Fibroblast of skin of left biceps (primary cell): ENCODE measurements at places on chromosomes 1 and 21.
A peak's percentile ranks its signal among the peaks of the same experiment; 100 is the strongest.

DNA sequence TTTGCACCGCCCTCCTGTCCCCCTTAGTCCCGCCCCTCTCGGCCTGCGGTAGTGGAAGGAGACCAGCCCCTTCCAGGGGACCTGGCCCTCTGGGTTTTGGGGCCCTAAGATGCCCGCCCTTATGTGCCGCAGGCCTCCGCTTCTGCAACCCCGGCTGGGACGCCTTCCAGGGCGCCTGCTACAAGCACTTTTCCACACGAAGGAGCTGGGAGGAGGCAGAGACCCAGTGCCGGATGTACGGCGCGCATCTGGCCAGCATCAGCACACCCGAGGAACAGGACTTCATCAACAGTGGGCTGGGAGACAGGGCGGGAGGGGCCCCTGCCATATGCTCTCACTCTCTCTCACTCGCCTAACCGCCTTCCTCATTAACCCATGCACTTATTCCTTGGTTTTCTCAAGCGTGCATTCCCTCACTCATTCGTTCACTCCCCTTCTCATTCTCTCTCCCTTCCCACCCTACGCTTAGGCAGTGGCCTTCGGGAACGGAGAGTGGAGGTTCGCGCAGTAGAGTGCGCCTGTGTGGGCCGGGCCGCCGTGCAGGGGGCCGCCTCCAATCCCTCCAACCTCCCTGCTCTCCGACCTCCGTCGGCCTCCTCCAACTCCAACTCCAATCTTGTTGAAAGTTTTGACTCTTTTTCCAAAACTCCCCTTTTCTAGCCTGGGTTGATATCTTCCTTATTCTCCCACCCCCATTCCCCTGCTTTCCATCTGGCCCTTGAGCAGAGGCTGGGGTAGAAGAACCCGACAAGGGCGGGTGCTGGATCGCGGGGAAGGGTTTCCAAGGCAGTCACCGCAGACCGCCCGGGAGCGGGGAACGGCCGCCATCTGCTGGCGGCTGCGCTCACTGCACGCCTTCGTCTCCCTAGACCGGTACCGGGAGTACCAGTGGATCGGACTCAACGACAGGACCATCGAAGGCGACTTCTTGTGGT, 15.2 kb downstream of the BCAN start:
- no peak for DNase-seq

DNA sequence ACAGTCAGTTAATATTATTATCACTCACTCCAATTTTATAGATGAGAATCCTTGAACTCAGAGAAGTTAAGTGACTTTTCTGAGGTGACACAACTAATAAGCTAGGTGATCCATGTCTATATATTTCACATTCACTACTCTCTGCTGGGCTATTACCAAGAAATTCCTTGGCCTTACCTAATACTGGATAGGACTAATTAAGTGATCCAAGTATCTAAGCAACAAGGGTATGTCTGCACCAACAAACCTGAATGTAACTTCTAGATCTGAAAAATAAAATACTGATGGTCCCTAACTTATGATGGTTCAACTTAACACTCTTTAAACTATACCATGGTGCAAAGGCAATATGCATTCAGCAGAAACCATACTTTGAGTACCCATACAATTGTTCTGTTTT, 14.8 kb upstream of the CASQ2 start:
- DNase-seq: no peak

GRCh38 chr1:220775240-220775853, 11.4 kb upstream of the MTARC1 start:
- no peak for DNase-seq

GRCh38 chr1:234724516-234725176, 114.7 kb upstream of the IRF2BP2 start:
- DNase-seq: no peak

- no peak for DNase-seq
Measured at GRCh38 chr1:12333036-12333785, 103.4 kb downstream of the VPS13D start.

GRCh38 chr1:224528900-224529299, 87.2 kb upstream of the CNIH3 start:
- no peak for DNase-seq

DNA sequence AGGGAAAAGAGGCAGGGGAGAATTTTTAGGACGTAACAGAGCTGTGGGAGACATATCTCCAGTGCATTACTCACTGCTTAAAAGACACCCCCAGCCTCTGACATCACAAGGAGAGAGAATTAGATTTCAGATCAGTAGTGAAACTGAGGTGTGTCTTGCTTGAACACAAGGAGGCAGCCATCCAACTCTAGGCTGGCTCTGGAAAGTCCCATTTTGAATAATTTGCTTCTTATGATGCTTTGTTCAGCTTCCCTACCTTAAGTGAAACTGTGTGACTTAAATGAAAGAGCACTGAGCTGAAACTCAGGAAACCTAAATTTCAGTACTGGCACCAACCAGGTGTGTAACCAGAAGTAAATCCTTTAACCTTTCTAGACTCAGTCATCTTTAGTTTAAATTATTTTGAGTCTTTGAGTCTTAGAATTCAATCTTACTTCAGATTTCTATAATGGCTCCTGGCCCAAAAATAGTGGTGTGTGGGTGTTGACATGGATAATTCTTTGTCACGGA, 251.6 kb upstream of the SGIP1 start:
- peak; percentile 55 for DNase-seq

DNA sequence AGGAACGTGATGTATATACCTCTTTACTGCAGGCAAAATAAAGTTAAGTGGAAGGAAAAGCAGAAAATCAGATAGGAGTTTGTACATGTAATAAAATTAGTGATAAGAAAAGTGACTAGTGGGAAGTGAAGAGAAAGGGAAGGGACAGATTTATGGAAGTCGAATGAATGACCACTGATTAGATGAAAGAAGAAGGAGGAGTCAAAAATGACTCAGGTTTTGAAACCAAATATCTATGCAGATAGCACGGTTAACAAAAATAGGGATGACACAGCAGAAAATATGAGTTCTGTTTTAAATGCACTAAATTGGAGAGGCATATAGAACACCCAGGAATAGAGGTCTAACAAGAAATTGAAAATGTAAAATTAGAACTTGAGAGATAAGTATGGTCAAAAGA, 128.0 kb downstream of the HMCN1 start:
- DNase-seq: no peak

- DNase-seq: no peak
Measured at GRCh38 chr1:115467196-115467595, 129.1 kb upstream of the NGF start.

DNA sequence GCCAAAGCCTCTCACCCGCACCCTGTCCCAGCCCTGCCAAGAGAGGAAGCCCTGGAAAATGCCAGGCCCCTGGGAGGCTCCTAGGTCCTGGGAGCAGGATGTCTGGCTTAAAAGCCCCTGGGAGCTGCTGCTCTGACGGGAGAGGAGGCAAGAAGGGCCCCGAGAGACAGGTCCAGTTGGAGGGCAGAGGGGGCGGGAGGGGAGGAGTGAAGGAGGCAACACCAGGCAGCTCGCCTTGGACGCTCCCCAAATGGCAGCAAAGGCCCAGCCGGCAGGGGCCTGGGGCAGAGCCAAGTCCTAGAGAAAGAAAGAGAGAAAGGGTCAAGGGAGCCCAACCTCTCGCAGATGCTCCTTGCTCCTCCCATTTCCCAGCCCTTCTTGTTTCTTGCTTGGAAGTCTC, 6.8 kb downstream of the ETV3L start:
- DNase-seq: no peak

DNA sequence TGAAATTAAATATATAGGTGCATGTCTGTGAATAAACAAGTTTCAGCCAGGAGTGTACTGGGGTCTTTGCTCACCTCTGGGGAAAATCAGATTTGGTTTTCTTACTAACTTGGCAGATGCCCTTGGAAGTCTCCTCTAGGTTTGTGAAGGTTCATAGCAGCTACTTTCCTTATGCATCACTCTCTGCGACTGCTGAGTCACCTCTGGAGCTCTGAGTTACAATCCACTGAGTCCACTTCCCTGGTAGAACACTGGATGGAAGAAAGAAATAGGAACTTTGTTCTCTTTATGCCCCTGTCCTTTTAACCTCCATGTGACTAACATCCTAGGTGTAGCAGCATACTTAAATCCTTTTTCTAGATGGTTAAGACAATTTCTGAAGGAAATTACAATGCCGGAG, 4.4 kb upstream of the FASLG start:
- DNase-seq: no peak

DNA sequence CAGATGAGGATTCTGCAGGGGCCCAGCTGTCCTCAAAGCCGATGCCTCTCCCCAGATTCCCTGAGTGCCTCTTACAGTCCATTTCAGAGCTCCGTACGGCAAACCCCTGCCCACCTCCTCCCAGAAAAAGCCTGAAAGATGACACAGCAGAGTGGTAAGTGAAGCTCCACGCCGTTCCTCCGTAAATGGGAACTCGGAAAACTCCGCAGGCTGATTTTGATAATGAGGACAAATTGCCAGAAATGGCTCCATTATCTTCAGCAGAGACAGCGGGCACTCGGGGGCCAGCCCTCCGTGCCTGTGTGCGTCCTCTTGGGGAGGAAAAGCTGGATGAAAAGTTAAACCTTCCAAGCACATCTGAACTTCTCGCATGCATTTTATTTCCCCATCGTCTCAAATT, 81.1 kb downstream of the NPHP4 start:
- no peak for DNase-seq

DNA sequence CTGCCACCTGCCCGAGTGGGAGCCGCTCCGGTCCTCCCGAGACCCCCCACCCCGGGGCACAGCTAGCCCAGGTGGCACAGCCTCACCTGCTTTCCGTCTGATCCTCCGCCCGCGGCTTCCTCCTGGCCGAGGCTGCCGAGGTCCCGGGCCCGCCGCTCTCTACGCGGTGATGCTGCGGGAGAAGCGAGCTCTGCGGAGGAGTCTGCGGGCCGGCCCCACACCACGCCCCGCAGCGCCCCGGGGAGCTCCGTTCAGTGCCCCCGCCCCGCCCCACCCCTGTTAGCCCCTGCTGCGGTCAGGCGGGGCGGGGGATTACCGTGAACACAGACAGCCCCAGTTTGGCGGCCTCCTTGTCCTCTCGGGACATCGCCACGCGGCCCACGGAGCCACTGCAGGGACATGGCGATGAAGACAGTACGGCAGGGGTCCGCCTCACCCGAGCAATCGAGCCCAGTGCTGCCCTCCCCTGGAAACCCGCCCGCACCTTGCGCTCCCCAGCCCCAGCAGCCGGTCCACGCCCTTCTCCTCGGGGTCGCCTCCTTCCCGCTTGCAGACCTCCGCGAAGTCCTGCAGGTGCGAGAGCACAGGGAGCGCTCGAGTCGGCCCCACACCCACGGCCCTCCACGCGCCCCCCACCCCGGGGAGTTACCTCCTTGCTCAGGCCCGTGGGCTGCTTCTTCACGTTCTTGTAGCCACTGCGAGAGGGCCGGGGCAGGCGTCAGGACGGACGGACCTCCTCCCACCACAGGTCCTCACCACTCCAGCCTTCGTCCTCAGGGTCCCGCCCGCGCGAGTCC, 933 bp downstream of the C1orf35 start:
- DNase-seq: no peak

GRCh38 chr1:70779571-70779970, 268.0 kb downstream of the PTGER3 start:
- peak; percentile 58 for DNase-seq

GRCh38 chr1:162230096-162230495, 146.6 kb downstream of the SPATA46 start:
- no peak for DNase-seq

DNA sequence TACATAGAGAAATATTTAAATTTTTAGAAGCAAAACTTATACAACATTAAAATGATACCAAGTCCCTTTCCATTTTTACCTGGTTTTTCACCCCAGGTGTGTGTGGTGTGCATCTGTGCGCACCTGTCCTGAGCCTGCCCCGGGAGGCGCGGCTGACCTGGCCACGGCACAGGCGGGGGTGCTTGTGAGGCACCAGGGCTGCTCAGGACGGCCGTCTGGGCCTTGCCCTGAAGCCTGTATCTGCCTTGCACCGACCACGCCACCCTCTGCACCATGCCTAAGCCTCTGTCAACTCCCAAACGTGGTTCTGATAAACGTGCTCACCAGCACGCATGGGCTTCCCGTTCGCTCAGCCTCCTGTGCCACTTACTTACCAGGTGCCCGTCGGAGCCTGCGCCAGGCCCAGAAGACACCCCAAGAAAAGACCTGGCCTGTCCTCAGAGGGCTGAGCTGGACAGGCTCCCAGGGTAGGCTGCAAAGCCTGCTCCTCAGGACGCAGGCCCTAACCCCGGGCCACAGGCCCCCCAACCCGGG, 20.9 kb downstream of the PANK4 start:
- DNase-seq: no peak
